Activated CD4-positive, alpha-beta T cell treated with anti-CD3 and anti-CD28 coated beads, Interleukin-2, amount 50 U/mL, for 1 hour (primary cell): ENCODE measurements at places on chromosomes 4 and X.
A peak's percentile ranks its signal among the peaks of the same experiment; 100 is the strongest.

DNA sequence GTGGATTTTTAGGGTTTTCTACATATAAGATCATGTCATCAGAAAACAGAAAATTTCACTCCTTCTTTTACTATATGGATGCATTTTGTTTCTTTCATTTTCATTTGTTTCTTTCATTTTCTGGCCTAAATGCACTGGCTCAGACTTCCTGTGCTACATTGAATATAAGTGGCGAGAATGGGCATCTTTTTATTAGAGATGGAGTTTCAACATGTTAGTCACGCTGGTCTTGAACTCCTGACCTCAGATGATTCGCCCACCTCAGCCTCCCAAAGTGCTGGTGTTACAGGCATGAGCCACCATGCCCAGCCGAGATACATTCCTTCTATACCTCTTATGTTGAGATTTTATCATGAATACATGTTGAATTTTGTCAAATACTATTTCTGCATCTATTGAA, 61.8 kb downstream of the BRWD3 start:
- DNase-seq = no peak

GRCh38 chrX:70254063-70254400, 6.0 kb downstream of the P2RY4 start:
- DNase-seq = no peak

DNA sequence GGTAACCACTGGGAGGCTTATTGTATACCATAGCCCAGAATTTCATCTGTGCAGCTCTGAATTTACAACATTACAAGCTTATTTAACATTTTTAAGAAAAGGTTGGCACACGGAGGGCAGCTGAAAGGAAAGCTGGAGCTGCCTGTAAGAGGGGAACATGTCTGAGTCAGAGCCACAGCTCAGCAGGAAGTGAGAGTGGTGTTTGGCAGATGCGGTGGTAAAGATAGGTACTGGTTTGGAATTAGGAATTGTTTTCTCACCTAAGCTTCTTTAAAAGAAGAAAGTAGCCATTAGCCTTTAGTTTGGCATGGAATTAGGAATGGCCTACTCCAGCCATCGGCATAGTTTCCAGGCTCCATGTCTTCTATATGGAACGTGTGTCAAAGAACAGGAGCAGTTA, 172.5 kb upstream of the ANXA3 start:
- DNase-seq = no peak

- DNase-seq = no peak
Measured at GRCh38 chr4:103201724-103202123, 3.6 kb upstream of the CENPE start.

DNA sequence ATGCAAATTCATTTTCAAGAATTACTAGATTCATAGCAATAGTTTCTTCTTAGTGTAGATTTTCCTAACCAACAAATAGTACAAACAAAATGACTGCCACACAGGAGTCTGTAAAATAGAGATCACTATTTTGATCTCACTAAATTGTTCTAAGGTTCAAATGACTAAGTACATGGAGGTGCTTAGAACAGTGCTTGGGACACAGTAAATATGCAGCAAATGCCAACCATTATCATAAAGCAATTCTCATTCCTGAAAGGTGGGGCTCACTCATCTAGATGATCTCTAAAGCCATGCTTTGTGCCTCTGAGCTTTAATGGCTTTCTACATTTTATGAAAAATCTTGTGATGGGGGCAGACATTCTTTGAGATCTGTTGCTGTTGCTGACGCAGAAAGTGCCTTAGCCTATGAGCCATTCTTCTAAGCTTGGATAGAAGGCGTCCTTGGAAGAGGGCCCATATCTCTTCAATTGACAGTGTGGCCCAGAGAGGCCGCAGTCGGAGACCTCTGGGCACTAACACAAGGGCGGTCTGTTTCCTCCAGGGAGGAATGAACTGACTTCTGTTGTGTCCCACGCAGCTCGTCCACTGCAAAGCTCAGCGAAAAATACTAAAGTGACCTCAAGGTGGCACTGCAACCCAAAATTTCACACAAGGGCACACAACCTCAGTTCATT, 23.5 kb downstream of the TLR10 start:
- DNase-seq = peak; percentile 61

GRCh38 chr4:181599134-181599533, 644.1 kb upstream of the TENM3 start:
- DNase-seq = no peak

DNA sequence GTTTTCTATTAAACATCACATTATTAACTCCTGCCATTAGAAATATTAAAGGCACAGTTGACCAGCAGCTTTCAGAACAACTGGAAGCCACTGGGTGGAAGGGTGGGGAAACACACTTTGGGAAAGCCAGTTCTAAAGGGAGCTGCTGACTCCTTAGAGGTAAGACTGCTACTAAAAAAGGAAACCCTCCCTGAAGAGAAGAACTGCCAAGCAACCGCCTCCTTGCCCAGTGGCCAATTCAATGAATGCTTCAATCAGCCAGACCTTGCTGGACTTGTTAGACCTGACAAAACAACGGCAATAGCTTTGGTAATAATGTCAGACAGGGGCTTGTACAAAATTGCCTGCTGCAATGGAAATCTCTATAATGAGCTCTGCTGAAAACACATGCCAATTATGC, 15.6 kb downstream of the OPHN1 start:
- DNase-seq = no peak

GRCh38 chr4:25592736-25593135, 62.9 kb upstream of the SLC34A2 start:
- DNase-seq = no peak

DNA sequence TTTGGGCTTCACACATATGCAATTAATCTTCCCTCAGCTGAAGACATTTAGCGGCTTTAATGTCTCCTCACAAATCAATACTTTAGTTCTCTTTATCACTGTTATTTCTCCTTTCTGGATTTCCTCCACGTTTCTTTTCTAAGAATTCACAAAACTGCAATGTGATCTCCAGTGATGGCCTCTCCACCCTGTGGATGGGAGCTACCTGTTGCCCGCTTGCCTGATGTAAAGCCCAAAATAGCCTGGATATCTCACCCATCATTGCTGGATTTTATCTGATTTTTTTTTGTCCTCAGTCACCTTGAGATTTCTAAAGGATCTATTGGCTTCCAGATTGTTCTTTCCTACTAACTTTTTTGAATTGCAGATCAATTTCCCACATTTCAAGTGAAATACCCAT, 129.3 kb upstream of the FAM241A start:
- DNase-seq = no peak

GRCh38 chrX:57900975-57901374, 9.3 kb downstream of the ZXDA start:
- no peak for DNase-seq

- DNase-seq = no peak
Measured at GRCh38 chr4:119804404-119804803, 175.8 kb upstream of the PDE5A start.

DNA sequence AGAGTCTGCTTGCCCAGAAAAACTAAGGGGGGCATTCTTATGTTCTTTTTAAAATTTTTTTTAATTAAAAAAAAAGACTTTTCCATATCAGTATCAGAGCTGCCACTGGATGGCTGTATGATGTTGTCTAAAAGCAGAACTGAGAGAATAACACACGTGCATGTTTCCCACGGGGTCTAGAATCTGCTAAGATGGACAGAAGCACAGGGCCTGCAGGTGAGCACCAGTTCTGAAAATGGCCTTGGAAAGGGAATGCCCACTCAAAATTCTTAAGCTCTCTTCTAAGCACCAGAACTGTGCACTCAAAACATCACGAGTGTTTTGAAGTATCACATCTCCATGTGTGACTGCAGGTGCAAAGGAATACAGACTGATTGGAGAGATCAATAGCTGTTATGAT, 61.1 kb downstream of the ARAP2 start:
- DNase-seq = no peak

- DNase-seq = no peak
Measured at GRCh38 chr4:89221167-89221867, 86.3 kb downstream of the GPRIN3 start.

GRCh38 chr4:109760682-109761081, 30.8 kb upstream of the PLA2G12A start:
- DNase-seq = no peak

- no peak for DNase-seq
Measured at GRCh38 chr4:7828793-7829301, 110.8 kb downstream of the AFAP1 start.

DNA sequence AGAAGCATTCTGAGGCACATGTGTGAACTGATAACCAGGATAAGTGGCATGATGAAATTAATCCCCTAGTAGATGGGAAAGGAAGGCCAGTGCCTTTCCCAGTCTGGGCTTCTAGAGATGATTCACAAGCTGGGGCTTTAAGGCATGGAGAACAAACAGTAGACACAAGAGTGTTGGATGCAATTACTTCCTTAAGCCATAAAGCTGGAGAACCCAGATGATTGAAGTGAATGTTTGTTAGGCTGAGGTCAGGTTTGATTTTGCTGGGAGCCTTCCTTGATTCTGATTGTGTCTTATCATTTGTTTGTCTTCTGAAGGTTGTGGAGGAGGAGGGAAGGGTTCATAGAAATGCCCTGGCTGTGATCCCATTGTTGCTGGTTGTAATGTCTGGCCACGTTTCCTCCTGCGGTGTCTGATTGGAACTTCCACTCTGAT, 125.2 kb downstream of the NHS start:
- no peak for DNase-seq

GRCh38 chr4:41155194-41155830, 59.0 kb downstream of the APBB2 start:
- no peak for DNase-seq

- no peak for DNase-seq
Measured at GRCh38 chrX:97452283-97452682, 568.6 kb downstream of the RPA4 start.

- DNase-seq = no peak
Measured at GRCh38 chr4:122712782-122713181, 19.7 kb upstream of the BBS12 start.

DNA sequence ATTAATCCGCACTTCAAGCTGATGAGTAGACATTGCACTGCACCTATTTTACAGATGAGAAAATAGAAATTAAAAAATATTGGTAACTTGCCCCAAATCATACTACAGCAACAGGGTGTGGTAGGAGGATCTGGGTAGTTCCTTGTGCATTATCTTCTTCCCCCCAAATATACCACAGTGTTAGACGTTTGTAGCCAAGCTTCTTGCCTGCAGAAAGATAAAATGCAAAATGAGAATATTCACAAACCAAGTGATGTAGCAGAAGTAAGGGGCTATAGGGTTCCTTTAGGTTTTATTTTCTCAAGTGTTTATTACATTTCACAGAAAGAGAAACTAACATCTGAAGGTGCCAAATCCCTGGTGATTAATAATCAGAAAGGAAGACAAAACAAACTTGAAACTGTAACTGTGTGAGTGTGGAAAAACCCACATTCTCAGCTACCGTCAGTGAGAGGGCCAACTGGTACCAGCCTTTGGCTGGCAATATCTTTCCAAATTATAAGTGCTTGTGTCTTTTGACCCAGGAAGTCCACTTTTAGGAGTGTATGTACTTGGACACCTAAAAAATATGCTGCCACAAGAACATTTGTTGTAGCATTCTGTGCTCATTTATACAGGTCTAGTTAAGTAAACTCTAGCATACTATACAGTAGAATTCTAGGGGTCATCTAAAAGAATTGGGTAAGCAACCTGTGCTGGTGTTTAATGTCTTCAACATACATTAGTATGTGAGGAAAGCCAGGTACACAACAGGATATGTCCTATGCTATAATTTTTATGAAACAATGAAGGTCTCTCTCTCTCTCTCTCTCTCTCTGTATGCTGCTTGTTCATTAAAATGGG, 6.7 kb upstream of the CD38 start:
- DNase-seq = no peak

DNA sequence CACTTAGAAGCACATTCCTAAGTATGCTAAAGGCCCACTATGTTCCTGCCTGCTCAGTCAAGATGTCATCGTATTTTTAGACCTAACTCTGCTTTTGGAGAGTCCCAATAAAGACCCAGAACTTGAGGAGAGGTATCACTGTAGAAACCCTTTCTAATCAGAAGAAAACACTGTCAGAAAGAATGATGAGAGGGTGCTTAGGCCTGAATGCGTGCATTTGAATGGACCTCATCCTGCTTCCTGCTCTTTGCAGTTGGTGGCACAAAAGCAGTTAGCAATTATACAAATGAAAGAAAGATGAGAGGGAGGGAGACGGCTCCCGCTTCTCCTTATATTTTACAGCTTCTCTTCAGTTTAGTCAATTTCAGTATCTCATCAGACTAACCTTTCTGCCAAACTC, 987.2 kb downstream of the CCSER1 start:
- no peak for DNase-seq

DNA sequence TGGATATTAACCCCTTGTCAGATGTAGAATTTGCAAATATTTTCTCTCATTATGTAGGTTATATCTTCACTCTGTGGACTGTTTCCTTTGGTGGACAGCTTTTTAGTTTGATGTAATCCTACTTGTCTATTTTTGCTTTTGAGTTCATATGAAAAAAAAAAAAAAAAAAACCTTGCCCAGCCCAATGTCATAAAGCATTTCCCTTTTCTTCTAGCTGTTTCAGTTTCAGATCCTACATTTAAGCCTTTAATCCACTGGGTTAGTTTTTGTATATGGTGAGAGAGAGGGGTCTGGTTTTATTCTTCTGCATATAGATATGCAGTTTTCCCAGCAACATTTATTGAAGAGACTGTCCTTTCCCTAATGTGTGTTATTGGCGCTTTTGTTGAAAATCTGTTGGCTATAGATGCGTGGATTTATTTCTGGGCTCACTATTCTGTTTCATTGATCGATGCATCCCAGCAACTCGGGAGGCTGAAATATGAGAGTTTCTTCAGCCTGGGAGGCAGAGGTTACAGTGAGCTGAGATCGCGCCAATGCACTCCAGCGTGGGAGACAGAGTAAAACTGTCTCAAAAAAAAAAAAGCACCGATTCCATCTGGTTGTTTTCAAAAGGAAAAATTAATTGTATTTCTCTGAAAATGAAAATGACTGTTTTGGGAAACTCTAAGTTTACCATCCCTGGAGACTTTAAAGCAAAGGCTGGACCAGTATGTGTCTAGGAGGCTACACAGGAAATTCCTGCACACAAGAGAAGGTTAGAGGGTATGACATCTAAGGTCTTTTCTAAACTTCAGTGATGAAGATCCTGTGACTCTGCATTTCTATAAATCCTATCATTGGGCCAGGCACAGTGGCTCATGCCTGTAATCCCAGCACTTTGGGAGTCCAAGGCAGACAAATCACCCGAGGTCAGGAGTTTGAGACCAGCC, 35.6 kb downstream of the STEEP1 start:
- DNase-seq = no peak

DNA sequence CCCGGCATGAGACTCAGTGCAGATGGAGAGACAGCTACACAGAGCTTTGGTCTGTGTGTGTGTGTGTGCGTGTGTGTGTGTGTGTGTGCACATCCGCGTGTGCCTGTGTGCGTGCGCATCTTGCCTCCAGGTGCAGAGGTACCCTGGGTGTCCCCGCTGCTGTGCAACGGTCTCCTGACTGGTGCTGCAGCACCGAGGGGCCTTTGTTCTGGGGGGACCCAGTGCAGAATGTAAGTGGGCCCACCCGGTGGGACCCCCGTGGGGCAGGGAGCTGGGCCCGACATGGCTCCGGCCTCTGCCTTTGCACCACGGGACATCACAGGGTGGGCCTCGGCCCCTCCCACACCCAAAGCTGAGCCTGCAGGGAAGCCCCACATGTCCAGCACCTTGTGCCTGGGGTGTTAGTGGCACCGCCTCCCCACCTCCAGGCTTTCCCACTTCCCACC, 14.3 kb downstream of the FGFR3 start:
- DNase-seq = no peak
